Natural killer cell treated with Interleukin-12 subunit alpha and Interleukin-12 subunit beta and Interleukin-15 and Interleukin-18, amount 100 ng/mL, for 72 hours (primary cell): ENCODE measurements at places on chromosomes 2 and 18. TPM values are rescaled to one million over a fixed set of nuclear protein-coding genes. Genes with fewer than 3 reads are reported as not detected.

DNA sequence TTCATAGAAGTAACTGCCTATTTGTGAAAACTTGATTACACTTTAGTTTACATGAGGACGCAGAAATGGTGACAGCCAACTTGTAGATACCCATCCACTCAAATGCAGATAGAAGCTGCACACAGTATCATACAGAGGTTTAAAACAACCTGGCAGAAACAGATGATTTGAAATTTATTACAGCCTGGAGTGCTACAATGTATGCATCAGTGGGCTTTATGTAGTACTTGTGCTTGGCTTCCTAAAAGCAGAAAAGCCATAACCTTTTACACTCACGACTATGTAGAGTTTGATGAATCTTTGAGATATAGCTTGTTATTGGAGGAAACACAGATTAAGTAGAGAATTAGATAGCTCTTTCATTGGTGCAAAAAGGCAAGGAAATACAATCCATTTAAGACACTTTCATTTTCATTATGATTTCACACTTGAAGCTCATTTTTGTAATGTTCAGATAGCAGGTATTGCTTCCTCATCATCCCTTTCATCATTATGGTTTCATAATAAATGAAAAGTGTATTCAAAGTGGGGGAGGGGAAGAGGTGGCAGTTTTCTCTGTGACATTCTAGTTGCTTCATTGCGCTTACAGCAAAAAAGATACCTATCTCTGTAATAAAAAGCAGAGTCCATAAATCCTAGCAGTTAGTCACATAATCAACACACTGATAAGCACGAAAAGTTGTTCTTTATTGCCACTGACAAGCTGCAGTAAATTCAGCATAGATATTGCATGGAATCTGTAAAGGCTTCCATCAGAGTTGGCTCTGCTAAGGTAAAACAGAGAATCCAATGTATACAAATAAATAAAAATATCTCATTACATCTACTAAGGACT is 789.8 kb upstream of the FSHR start:
- peaks cover 8% of the 10 kb centered on the region for H3K4me1 ChIP-seq
- H3K36me3 ChIP-seq: no peaks in the 10 kb centered on the region
- H3K4me3 ChIP-seq: no peak overlapping the region

Gene CTAGE1
- not detected for total RNA-seq

GRCh38 chr2:38214209-38214717 is 138.3 kb upstream of the CYP1B1 start:
- no peaks in the 10 kb centered on the region for H3K36me3 ChIP-seq
- H3K27ac ChIP-seq: peak overlapping the region; percentile 26
- H3K4me1 ChIP-seq: peaks cover 8% of the 10 kb centered on the region
- no peak overlapping the region for H3K4me3 ChIP-seq

Gene FNDC4
- not detected for total RNA-seq

Gene CFAP210
- total RNA-seq: 0.59 TPM

Gene SCYGR4
- not detected for total RNA-seq

- no peaks in the 10 kb centered on the region for H3K27me3 ChIP-seq
- no peak for DNase-seq
- no peaks in the 10 kb centered on the region for H3K4me1 ChIP-seq
- H3K27ac ChIP-seq: no peak overlapping the region
- H3K4me3 ChIP-seq: no peak overlapping the region
These were observed 138.9 kb upstream of the KLHL14 start for GRCh38 chr18:32911660-32912284.

DNA sequence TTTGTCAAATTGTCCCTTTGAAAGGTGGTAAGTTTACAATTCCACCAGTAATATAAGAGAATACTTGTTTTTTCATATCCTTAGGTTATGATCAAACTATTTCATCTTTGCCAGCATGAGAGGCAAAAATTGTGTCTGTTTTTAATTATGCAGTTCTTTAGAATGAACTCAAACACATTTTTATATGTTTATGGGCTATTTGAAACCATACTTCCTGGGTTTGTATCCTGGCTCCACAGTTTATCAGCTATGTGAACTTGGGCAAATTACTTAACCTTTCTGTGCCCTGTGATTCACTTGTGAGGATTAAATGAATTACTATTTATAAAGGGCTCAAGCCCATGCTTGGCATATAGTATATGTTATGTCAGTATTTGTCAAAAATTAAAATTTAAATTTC is 109.4 kb downstream of the TANC1 start:
- H3K36me3 ChIP-seq: no peaks in the 10 kb centered on the region
- H3K4me3 ChIP-seq: no peak overlapping the region
- no peak for DNase-seq
- H3K4me1 ChIP-seq: no peaks in the 10 kb centered on the region
- no peak overlapping the region for H3K27ac ChIP-seq

- no peaks in the 10 kb centered on the region for H3K36me3 ChIP-seq
- DNase-seq: no peak
- no peak overlapping the region for H3K4me3 ChIP-seq
- no peaks in the 10 kb centered on the region for H3K4me1 ChIP-seq
- H3K27me3 ChIP-seq: peaks cover 33% of the 10 kb centered on the region
- H3K27ac ChIP-seq: no peak overlapping the region
These were observed 49.1 kb downstream of the LOXHD1 start for GRCh38 chr18:46607926-46608325.

Gene MALL
- not detected for total RNA-seq

- no peak overlapping the region for H3K4me3 ChIP-seq
- peaks cover 31% of the 10 kb centered on the region for H3K4me1 ChIP-seq
- H3K27me3 ChIP-seq: no peaks in the 10 kb centered on the region
- no peak overlapping the region for H3K27ac ChIP-seq
These were observed 116.2 kb downstream of the USP34 start for GRCh38 chr2:61354543-61355197.

DNA sequence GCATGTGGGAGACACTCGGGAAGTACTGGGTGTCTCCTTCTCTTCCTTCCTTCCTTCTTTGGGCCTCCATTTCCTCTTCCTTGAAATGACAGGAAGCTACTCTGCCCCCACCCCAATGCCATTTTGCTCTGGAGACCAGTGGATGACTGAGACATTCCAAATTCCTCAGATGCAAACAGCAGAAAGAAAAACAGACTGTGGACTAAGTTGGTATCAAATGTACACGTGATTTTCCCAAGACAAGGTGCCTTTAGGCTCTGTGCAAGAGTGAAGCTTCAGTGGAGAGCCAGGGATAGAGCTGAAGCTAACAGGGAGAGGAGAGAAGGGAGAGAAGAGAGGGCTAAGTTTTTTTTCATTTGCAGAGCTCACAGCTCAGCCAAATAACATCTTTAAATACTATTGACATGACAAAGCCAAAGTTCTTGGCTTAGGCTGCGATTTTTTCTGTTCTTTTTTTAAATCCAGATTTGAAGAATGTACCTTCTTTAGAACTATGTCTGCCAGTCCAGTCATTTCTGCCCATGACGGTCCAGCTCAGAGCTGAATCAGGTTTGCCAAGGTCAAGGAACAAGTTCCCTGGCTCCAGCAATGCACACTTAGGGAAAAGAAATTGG is 84.5 kb upstream of the LCLAT1 start:
- H3K4me3 ChIP-seq: no peak overlapping the region
- no peaks in the 10 kb centered on the region for H3K36me3 ChIP-seq
- DNase-seq: no peak
- peak overlapping the region; percentile 85 for H3K27ac ChIP-seq
- no peaks in the 10 kb centered on the region for H3K27me3 ChIP-seq
- H3K4me1 ChIP-seq: peaks cover 56% of the 10 kb centered on the region

DNA sequence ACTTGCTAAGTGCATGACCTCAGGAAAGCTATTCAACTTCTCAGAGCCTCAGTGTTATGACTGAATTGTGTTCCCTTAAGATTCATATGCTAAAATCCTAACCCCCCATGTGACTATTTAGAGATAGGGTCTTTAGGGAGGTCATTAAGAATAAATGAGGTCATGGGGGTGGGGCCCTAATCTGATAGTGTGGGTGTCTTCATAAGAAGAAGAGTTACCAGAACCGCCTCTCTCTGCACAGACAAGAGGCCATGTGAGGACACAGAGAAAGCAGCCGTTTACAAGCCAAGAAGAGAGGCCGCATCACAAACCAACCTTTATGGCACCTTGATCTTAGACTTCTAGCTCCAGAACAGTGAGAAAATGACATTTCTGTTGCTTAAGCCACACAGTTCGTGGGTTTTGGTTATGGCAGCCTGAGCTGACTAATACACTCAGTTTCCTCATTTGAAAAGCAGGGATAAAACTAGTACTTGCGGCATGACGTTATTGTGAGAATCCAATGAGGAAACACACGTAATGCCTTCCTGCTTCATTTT is 9.9 kb downstream of the SH2D6 start:
- H3K4me3 ChIP-seq: no peak overlapping the region
- no peaks in the 10 kb centered on the region for H3K4me1 ChIP-seq
- DNase-seq: no peak

DNA sequence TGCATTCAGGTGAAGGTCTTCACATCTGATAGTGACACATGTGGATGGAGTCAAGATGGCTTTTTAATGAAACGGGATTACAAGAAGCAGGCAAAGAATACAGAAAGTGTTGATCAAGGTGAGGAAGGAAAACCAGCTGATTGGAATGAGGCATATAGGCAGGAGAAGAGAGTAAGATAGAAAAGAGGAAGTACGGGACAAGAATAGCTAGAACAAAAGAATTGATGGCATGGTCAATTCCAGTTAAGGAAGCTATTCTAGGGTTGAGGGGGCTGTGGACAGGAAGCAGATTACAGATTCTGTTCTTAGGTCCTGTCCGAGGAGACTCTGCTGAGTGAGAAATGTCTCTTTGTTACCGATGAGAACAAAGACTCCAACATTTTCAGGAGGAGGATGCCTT is 13.2 kb upstream of the NCK2 start:
- H3K27ac ChIP-seq: no peak overlapping the region
- peaks cover 9% of the 10 kb centered on the region for H3K36me3 ChIP-seq
- H3K4me1 ChIP-seq: peaks cover 5% of the 10 kb centered on the region
- peaks cover 8% of the 10 kb centered on the region for H3K27me3 ChIP-seq
- DNase-seq: no peak

GRCh38 chr18:59265246-59265973 is 7.8 kb downstream of the RAX start:
- H3K27me3 ChIP-seq: peaks cover 65% of the 10 kb centered on the region
- H3K4me3 ChIP-seq: peak overlapping the region; percentile 15
- DNase-seq: no peak
- peaks cover 6% of the 10 kb centered on the region for H3K4me1 ChIP-seq

DNA sequence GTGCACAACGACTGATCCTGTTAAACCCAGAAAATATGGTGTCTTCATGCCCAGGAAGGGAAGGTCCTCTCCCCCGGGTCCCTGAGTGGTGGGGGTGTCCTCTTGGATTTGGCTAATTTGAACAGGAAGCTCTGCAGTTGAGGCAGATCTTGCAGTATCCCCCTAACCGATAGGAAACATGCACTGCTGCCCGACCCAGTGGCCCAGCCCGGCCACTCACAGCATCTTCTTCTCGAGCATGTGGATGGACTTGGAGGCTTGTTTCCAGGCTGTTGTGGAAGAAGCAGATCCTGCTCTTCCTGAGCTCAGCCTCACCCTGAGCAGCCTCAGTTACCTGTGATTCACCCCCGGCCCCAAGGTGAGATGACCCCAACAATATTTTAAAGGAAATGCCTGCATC is 46.4 kb upstream of the ASB1 start:
- no peak overlapping the region for H3K27ac ChIP-seq
- no peak overlapping the region for H3K4me3 ChIP-seq
- no peak for DNase-seq
- peaks cover 25% of the 10 kb centered on the region for H3K4me1 ChIP-seq

GRCh38 chr18:13538630-13539029 is 187.7 kb downstream of the FAM210A start:
- H3K4me1 ChIP-seq: peaks cover 30% of the 10 kb centered on the region
- H3K4me3 ChIP-seq: no peak overlapping the region
- no peak overlapping the region for H3K27ac ChIP-seq
- no peaks in the 10 kb centered on the region for H3K36me3 ChIP-seq
- H3K27me3 ChIP-seq: no peaks in the 10 kb centered on the region
- DNase-seq: no peak

GRCh38 chr2:160331258-160332025 is 131.4 kb upstream of the ITGB6 start:
- peak overlapping the region; percentile 54 for H3K4me3 ChIP-seq
- H3K27me3 ChIP-seq: no peaks in the 10 kb centered on the region
- peak overlapping the region; percentile 89 for H3K27ac ChIP-seq
- no peak for DNase-seq
- peaks cover 90% of the 10 kb centered on the region for H3K4me1 ChIP-seq

Gene PTPRN
- total RNA-seq: not detected

Gene ERLEC1
- total RNA-seq: 45.9 TPM

- H3K4me3 ChIP-seq: no peak overlapping the region
- no peaks in the 10 kb centered on the region for H3K36me3 ChIP-seq
- no peak for DNase-seq
These were observed 55.2 kb upstream of the CXCR4 start for GRCh38 chr2:136173126-136173525.

- H3K36me3 ChIP-seq: no peaks in the 10 kb centered on the region
- peak overlapping the region; percentile 43 for H3K4me3 ChIP-seq
- no peak for DNase-seq
- H3K27ac ChIP-seq: peak overlapping the region; percentile 53
- H3K4me1 ChIP-seq: peaks cover 16% of the 10 kb centered on the region
- H3K27me3 ChIP-seq: no peaks in the 10 kb centered on the region
These were observed 26.3 kb downstream of the DHRS9 start for GRCh38 chr2:169095621-169096105.

Gene C2orf80
- not detected for total RNA-seq

DNA sequence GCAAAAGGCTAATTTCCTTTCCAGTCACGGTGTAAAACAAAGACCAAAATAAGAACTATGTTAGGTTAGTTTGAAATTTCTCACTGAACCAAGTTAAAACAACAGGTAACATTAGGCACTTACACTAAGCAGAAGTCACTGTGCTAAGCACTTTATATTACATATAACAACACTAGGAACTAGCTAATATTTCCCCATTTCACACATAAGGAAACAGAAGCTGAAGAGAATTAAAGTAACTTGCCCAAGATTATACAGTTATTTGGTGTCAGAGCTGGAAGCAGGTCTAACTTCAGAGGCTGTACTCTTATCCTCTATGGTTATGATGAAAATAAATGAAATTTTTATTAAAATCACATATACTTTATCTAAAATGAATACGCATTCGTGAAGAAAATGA is 5.9 kb downstream of the ITSN2 start:
- no peak overlapping the region for H3K4me3 ChIP-seq
- no peak overlapping the region for H3K27ac ChIP-seq
- no peaks in the 10 kb centered on the region for H3K36me3 ChIP-seq
- peaks cover 64% of the 10 kb centered on the region for H3K4me1 ChIP-seq

Gene CFC1
- total RNA-seq: not detected

Gene IL1A
- total RNA-seq: 12.3 TPM

Gene SULT1C2
- total RNA-seq: not detected

DNA sequence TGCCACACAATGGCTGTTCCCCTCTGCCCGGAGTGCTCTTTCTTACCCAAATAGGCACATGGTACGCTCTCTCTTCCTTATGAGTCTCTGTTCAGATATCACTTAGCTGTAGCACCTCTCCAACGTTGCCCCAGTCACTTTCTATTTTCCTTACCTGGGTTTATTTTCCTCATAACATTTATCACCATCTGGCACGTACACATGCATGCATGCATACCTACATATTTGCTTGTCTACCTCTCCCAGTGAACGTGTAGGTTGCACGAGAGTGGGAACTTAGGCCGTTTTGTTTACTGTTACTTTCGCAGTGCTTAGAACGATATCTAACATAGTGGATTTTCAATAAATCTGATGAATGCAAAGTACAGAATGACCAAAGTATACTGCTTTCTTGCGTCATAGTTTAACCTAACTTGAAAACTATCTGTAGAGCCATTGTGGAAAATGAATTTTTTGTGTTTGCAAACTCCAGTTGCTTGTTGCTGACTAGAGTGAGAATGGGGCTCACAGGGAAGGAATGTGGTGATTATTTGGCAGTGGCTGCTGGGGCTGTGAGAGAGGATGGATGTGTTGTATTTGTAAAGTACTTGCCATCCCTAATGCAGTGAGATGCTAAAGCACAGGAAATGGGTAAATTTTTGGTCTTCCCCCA is 47.1 kb downstream of the ACSL3 start:
- no peak overlapping the region for H3K27ac ChIP-seq
- DNase-seq: no peak
- H3K4me3 ChIP-seq: no peak overlapping the region
- H3K36me3 ChIP-seq: peaks cover 9% of the 10 kb centered on the region
- no peaks in the 10 kb centered on the region for H3K27me3 ChIP-seq
- peaks cover 18% of the 10 kb centered on the region for H3K4me1 ChIP-seq
